ENCODE measurements at places on chromosomes 12 and 14.

- no peak for DNase-seq
These were observed 12.0 kb downstream of the CFAP73 start for GRCh38 chr12:113161415-113162016.

GRCh38 chr12:82415402-82415801 lies 57.1 kb downstream of the METTL25 start:
- DNase-seq, result no peak

GRCh38 chr12:131928080-131928710 lies 881 bp upstream of the PUS1 start:
- DNase-seq, result peak; percentile 24

DNA sequence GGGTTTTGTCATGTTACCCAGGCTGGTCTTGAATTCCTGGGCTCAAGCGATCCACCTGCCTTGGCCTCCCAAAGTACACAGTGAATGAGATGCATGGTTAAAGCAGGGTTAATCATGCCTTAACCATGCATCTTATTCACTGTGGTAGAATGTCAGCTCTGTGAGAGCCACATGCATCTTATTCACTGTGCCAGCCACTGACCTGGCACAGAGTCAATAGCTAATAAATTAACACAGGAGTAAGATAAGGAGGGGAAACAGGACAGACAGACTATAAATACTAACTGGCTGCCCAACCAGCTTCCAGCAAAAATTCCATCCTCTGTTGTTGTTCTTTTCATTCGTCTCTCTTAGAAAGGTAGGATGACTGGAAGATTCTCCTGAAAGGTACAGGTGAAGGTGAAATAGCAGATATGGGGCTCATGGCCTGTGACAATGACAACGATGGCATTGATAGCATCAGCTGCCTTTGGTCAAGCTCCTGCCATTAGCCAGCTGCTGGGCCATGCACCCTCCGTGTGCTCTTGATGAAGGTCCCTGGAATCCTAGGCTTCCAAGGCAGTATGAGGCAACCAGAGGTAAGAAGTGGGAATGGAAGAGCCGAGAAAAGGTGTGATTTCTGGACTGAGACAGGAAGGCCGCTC lies 76.6 kb downstream of the ZNF664 start:
- no peak for DNase-seq

DNA sequence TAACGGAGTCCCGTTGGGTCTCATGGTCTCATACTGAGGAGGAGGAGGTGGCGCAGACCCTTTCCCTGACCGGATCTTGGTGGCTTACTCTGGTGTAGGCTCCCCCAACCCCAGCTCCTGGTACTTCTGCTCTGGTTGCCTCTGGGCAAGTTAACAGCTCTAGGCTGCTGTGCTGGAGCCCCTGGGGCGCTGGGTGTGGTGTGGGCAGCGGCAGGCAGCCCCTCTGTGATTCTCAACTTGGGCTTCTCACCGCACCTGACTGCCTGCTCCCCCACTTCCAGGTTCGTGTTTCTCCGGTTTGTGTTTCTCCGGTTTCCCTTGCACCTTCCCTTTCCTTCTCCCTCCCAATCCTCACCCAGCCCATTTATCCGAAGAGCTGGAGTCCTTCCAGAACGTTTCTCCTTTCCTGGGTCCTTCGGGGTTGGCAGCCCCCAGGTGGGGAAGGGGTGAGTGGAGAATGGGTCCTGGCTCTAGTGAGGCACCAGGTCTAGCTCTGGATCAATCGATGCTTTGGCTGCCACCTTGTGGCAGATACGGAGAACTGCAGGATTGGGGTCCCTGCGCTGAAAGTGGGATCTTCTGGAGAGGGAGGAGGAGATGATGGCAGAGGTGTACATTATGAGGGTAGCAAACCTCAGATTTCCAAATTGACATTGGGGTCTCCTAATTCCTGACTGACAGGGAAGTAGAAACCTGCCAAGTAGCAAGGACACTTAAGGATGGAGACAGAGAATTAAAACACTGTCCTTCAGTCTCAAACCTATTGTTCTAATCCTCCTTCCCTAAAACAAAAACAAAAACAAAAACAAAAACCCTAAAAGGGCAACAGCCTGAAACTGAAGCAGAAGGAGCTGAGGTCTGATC lies 8.3 kb downstream of the CISTR start:
- DNase-seq, result peak; percentile 54

- no peak for DNase-seq
These were observed 132.7 kb downstream of the SSPN start for GRCh38 chr12:26327975-26328644.

DNA sequence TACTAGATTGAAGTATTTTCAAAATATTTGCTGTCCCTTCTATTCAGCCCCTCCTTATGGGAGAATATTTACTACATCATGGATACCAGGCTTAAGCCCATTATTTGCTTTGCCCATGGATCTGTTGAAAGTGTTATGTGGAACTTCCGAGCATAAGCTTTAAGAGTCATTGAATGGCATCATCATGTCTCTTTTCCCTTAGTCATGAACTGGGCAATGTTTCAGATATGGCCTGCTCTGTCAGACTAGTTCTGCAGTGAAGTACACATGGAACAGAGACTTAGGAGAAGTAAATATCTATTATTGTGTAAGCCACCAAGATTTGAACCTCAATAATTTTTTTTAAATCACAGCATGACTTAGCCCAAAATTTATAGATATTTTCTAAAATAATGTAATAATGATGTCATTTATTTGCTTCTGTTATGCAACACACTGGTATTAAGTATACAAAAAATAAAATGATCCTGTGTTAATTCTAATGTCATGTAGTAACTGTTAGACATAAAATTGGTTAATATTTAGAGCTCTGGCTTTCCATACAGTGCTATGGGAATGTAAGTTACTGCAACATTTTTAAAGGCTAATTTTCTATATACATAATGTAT lies 1097.3 kb downstream of the SLC16A7 start:
- peak; percentile 2 for DNase-seq

DNA sequence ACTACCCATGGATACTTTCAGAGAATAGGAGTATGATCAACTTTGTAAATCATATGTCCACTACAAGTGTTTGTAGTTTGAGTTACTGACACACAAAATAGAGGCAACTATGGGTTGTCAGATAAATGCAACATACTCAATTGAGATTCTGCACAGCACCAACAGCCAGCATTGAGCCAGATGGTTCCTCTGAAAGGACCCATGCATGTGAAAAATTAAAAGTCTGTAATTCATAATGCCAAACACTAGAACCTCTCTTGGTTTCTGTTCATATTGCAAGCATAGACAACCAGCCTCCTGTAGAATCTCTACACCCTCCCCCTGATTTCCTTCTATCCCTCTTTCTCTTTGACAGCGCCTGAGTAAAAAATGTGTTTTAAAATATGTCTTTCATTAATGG lies 831.0 kb downstream of the C12orf50 start:
- no peak for DNase-seq

GRCh38 chr14:87034680-87035079 lies 958.3 kb downstream of the GALC start:
- no peak for DNase-seq

DNA sequence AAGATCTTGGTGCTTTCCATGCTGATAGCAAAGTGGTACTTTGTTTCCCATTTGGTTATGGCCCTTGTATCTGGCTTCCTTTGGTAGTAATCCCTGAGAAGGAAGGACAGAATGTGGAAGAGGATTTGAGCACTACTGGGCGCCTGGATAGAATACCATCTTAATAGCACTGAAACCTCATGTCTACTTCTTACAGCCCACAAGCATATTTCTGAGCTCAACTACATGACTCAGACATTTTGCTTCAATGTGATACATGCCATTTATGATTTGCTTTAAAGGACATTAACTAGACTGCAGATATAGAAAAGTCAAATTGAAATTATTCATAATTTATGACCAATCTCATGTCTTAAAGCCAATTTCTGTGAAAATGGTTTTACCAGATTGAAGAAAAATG lies 80.4 kb downstream of the LIN7A start:
- no peak for DNase-seq

GRCh38 chr12:26214121-26214520 lies 18.7 kb downstream of the SSPN start:
- no peak for DNase-seq

DNA sequence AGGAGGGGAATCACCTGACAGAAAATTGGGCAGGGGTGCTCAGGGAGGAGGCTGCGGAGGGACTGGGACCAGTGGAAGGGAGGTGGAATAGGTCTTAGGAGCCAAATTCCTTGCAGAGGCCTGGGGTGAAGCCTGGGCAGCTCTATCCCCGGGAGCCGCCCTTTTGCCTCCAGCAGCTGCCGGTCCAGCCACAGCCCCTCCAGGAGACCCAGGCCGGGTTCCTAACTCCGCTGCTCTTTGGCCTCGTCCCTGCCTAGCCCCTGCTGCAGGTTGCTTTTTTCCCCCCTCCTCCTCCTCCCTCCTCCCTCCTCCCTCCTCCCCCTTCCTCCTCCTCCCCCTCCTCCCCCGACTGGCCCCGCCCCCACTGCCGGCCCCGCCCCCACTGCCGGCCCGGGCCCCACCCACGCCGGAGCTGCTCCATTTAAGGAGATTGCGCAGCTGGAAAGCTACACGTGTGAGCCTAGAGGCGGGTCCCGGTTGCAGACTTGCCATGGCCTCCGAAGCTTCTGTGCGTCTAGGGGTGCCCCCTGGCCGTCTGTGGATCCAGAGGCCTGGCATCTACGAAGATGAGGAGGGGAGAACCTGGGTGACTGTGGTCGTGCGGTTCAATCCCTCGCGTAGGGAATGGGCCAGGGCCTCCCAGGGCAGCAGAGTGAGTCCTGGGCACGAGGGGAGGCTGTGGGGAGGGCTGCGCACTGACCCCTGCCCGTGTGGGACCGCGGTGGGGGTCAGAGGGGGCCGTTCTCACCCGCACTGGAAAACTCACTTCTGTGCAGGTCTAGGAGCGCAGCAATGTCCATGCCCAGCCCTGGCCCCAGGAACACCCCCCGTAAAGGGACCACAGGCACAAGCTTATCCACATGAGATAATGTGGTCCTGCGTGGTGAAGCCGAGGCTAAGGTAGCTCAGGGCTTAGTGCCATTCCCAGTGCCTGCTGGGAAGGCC lies at the start of gene TCL1B:
TSS of gene TCL1B (plus strand) at position 449 of the 945 bp plus-strand sequence. CDS start at position 491, 42 bp downstream.
- DNase-seq, result no peak

Data from fibroblast of mammary gland (primary cell).